ENCODE measurements at places on chromosomes 2 and 18. TPM values are rescaled to one million over a fixed set of nuclear protein-coding genes. Genes with fewer than 3 reads are reported as not detected.
A peak's percentile ranks its signal among the peaks of the same experiment; 100 is the strongest.

- no peak for DNase-seq
Measured at GRCh38 chr18:36545821-36546427, 248.4 kb downstream of the FHOD3 start.

- DNase-seq: no peak
Measured at GRCh38 chr2:37705191-37705590, 33.7 kb upstream of the CDC42EP3 start.

- DNase-seq: no peak
Measured at GRCh38 chr2:529424-529823, 147.8 kb downstream of the TMEM18 start.

DNA sequence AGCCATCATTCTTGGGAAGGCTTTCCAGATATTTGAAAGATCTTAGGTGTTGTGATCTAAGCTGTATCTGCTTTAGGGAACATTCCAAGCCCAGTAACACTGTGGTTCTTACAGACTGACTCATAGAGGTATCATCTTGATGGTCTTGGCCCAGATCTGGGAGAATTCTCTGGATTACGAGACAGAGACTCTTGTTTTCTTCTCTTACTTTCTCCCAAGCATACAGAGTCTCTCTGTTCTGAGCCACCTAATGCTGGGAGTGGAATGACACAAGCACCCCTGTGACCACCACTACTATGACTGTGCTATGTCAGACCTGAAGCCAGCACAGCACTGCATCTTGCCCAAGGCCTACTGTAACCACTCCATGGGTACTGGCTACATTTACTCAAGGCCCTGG, 81.0 kb upstream of the EPAS1 start:
- DNase-seq: no peak

GRCh38 chr2:172172513-172173173, 69.9 kb upstream of the DLX2 start:
- DNase-seq: peak; percentile 58

LIMS2 gene
- 4.9 TPM for total RNA-seq

DNA sequence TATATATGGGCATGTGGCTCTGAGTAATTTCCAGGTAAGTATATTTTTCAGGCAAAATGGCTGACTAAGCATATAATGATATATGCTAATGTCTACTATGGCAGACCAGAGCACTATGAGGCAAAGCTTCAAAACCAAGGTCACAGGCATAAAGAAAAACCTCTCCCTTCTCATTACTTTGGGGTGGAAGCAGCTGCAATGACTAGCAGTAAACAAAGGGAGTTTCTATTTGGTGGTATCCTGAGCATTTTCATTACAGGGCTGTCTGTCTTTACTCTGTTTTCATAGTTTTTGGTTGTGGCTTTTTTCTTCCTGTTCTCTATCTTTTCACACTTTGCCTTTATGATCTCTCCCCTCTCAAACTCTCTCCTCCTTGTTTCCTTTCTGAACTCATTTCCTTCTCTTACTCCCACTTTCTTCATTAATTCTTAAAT, 15.6 kb downstream of the PDE6D start:
- DNase-seq: no peak

NEU4 gene
- 0.82 TPM for total RNA-seq

- DNase-seq: no peak
Measured at GRCh38 chr2:101763496-101764333, 66.2 kb downstream of the MAP4K4 start.

IL1RL1 gene
- not detected for total RNA-seq
